ENCODE measurements at places on chromosomes 16 and 17.

- H3K27me3 ChIP-seq, result peaks cover 34% of the 10 kb centered on the region
- peak overlapping the region; percentile 69 for H3K27ac ChIP-seq
- peaks cover 12% of the 10 kb centered on the region for H3K4me1 ChIP-seq
- H3K4me3 ChIP-seq, result peak overlapping the region; percentile 72
Observed at GRCh38 chr16:30009990-30010843, 610 bp downstream of the DOC2A start.

DNA sequence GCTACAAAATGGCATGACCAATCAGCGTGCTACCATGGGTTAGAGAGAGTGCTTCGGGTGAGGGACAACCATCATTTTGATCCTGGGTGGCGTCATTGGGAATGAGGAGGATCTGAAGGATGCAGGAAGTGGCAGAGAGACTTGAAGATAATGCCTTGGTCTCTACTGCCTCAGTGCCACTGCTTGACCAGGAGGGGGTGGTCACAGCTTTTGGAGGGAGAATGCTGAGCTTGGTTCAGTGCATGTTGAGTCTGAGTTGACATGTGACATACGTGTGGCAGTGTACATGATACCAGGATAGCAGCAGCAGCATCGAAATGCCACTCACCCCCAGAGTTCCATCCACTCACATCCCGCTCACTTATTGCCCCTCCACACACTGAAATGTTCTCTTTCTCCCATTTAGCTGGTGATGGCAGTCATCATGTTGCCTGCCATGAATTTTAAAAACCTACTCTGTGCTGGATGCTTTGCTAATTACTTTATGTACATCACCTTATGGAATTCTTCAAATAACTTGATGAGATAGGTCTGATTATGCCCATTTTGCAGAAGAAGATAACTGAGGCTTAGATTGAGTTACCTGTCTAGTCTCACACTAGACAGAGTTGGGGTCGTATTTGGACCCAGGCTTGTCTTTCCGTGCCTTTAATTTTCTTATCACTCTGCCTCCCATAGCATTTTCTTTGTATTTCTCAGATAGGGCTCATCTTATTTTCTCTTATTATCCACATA is 36.7 kb downstream of the ARSG start:
- H3K27me3 ChIP-seq, result no peaks in the 10 kb centered on the region
- peaks cover 6% of the 10 kb centered on the region for H3K36me3 ChIP-seq
- no peak overlapping the region for H3K27ac ChIP-seq
- DNase-seq, result no peak
- H3K4me3 ChIP-seq, result no peak overlapping the region

GRCh38 chr16:81779536-81780320 is 637 bp downstream of the PLCG2 start:
- H3K27ac ChIP-seq, result peak overlapping the region; percentile 33
- peak; percentile 40 for DNase-seq
- H3K4me1 ChIP-seq, result peaks cover 10% of the 10 kb centered on the region
- H3K4me3 ChIP-seq, result peak overlapping the region; percentile 80

GRCh38 chr17:40958086-40958953 is 8.4 kb downstream of the KRT39 start:
- H3K27ac ChIP-seq, result no peak overlapping the region
- no peaks in the 10 kb centered on the region for H3K36me3 ChIP-seq
- DNase-seq, result no peak
- H3K4me3 ChIP-seq, result no peak overlapping the region

DNA sequence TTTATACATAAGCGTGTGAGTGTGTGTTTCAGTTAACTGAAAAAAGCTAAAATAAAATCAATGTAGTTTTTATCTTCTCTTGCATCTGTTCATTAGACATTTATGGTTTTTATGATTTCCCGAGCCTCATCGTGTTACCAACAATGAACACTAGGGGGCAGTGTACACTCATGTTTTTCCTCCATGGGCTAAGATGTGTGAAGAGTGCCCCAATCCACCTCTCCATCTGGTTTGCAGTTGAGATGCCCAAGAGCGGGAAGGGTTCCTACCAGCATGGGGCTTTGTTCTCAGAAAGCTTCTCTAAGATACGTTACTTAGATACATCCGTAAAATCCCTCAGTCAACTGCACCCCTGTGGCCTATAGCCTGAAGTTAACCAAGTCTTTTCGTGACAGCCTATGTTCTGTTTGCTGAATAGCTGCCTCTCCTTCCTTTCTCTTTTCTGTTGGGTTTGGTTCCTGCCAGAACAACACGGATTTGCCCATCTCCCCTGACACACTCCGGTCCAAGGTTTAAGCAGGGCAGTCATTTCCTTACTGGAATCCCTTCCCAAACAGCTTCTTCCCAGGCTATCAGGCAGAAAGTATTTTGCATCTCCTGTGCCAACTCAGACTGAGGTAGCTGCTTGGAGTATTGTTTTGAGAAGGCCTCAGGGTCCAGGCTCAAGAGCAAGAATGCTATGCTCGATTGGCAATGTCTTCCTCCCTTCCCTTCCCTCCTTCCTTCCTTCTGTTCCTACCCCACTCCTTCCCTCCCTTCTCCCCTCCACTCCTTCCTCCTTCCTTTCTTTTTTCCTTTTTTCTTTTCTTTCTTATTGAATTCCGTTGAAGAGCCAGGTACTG is 12.9 kb upstream of the ELAC2 start:
- peaks cover 6% of the 10 kb centered on the region for H3K4me1 ChIP-seq
- no peak overlapping the region for H3K27ac ChIP-seq
- no peak overlapping the region for H3K4me3 ChIP-seq

GRCh38 chr17:27945333-27945616 is 52.1 kb upstream of the LYRM9 start:
- H3K4me1 ChIP-seq, result no peaks in the 10 kb centered on the region
- DNase-seq, result no peak
- H3K36me3 ChIP-seq, result no peaks in the 10 kb centered on the region
- H3K27me3 ChIP-seq, result no peaks in the 10 kb centered on the region
- no peak overlapping the region for H3K27ac ChIP-seq

GRCh38 chr16:53600126-53600525 is 97.1 kb upstream of the AKTIP start:
- peaks cover 18% of the 10 kb centered on the region for H3K36me3 ChIP-seq
- no peak overlapping the region for H3K4me3 ChIP-seq
- DNase-seq, result no peak
- H3K4me1 ChIP-seq, result no peaks in the 10 kb centered on the region
- no peak overlapping the region for H3K27ac ChIP-seq

DNA sequence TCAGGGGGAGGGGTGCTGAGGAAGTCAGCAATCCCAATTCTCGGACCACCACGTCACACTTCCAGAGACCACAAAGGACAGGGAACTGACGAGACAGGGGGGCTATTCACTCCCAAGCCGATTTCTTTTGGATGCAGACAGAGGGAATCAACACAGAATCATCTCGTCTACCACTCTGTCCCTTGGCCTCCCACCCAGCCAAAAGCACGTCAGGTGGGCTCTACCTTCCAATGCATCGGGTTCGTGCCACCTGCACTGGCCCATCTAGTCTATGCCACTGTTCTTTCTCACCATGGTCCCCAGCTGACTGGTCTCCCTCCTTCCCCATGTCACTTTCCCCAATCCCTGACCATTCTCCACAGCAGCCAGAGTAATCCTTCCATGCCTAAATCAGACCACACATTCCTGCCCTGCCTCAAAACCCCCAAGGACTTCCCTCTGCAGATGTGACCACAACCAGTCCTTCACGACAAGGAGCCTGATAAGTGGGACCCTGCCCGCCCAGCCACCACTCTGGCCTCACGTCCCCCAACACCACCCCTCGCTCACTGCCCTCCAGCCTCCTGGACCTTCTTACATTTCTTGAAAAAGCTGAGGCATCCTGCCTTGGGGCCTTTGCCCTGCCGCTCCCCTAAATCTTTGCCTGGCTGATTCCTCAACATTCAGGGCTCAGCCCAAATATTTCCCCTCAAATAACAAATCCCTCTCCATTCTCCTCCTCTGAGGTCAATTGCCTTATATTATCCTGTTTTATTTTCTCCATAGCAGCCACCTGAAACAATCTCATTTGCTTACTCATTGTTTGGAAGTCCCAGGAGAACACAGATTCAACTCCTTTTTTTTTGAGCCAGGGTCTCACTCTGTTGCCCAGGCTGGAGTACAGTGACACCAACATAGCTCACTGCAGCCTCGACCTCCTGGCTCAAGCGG is 70.4 kb downstream of the IL21R start:
- peaks cover 97% of the 10 kb centered on the region for H3K36me3 ChIP-seq
- H3K4me3 ChIP-seq, result no peak overlapping the region
- no peaks in the 10 kb centered on the region for H3K27me3 ChIP-seq
- no peaks in the 10 kb centered on the region for H3K4me1 ChIP-seq
- H3K27ac ChIP-seq, result peak overlapping the region; percentile 1

DNA sequence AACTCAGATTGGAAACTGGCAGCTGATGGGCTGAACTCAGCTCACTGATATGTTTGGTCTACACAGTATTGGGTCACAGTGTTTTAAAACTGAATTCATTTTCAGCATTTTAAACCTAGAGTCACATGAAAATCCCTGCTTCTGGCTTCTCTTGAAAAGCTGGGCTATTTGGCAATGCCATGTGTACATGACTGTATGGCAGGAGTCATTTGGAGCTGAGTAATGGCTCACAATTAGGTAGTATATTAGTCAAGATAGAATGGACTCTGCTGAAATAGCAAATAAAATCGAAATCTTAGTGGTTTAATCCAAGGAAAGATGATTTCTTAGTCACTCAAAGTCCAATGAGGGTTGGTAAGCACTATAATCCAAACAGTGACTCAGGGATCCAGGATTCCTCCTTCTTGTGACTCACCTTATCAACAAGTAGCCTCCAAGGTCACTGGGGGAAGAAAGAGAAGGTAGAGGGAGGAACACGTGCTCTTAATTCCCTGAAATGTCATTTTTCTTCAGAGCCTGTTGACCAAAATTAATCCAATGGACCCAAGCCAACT is 13.9 kb upstream of the PMP22 start:
- H3K27ac ChIP-seq, result no peak overlapping the region
- DNase-seq, result no peak
- H3K36me3 ChIP-seq, result no peaks in the 10 kb centered on the region
- H3K4me3 ChIP-seq, result no peak overlapping the region
- peaks cover 11% of the 10 kb centered on the region for H3K4me1 ChIP-seq
- H3K27me3 ChIP-seq, result peaks cover 54% of the 10 kb centered on the region

DNA sequence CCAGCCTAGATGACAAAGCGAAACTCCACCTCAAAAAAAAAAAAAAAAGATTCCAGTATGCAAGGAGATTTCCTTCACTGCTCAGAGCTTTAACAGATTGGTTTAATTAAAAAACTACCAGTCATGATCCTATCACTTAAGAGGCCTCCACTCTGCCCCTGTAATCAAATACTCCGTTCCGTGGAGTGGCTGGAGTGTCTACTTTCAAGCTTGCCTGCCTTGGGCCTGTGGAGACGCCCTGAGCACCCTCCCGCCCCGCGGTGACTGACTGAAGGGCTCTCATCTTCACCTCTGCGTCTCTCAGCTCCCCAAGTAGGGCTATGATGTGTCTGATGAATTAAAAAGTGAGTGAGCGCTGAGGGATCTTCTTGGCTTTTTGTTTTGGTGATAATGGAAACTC is 25.3 kb upstream of the TRPV3 start:
- no peak overlapping the region for H3K4me3 ChIP-seq
- DNase-seq, result no peak

DNA sequence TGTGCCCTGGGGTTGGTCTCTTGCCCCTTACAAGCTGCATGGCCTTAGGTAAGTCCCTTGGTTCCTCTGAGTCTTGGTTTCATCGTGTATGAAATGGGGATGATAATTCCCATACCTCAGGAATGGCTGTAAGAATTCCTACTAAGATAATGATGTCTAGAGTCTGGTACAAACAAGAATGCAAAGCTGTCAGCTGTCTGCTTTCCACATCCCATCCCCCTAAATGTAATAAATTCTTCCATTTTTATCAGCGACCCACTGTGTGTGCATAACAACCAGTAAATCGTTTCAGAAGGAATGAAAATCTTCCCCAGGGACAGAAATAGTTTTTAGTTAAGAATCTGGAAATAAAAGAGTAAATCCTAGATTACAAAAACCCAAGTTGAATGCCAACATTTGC is 95.4 kb downstream of the CPPED1 start:
- DNase-seq, result no peak
- no peaks in the 10 kb centered on the region for H3K27me3 ChIP-seq
- H3K4me3 ChIP-seq, result no peak overlapping the region
- H3K4me1 ChIP-seq, result no peaks in the 10 kb centered on the region
- no peak overlapping the region for H3K27ac ChIP-seq

GRCh38 chr16:27346819-27347218 is 33.0 kb downstream of the IL4R start:
- H3K36me3 ChIP-seq, result peaks cover 98% of the 10 kb centered on the region
- peak overlapping the region; percentile 79 for H3K27ac ChIP-seq
- H3K4me3 ChIP-seq, result no peak overlapping the region
- H3K27me3 ChIP-seq, result no peaks in the 10 kb centered on the region
- DNase-seq, result no peak
- peaks cover 22% of the 10 kb centered on the region for H3K4me1 ChIP-seq

DNA sequence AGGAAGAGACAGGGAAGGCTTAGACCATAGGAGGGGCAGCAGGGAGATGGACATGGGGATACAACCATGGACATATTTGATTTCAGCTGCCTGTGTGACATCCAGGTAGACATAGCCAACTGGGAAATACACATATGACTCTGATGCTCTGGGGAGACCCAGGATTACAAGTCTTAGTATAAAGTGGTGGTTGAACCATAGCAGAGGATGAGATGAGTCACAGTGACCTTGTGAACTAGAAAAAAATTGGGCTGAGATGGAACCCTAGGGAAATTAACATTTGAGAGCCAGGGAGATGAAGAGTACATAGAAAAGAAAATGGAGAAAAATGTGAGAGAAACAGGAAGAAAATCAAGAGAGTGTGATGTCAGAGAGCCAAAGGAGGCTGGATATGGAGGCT is 10.2 kb downstream of the MARCHF10 start:
- H3K27me3 ChIP-seq, result peaks cover 55% of the 10 kb centered on the region
- no peak overlapping the region for H3K4me3 ChIP-seq
- no peak for DNase-seq

GRCh38 chr16:22232277-22233036 is 26.4 kb downstream of the EEF2K start:
- peak; percentile 35 for DNase-seq
- H3K36me3 ChIP-seq, result peaks cover 70% of the 10 kb centered on the region
- no peak overlapping the region for H3K4me3 ChIP-seq

- H3K27me3 ChIP-seq, result no peaks in the 10 kb centered on the region
- no peak overlapping the region for H3K4me3 ChIP-seq
- H3K36me3 ChIP-seq, result no peaks in the 10 kb centered on the region
- no peak for DNase-seq
- H3K27ac ChIP-seq, result no peak overlapping the region
Observed at GRCh38 chr17:70215656-70216055, 46.3 kb downstream of the KCNJ2 start.

DNA sequence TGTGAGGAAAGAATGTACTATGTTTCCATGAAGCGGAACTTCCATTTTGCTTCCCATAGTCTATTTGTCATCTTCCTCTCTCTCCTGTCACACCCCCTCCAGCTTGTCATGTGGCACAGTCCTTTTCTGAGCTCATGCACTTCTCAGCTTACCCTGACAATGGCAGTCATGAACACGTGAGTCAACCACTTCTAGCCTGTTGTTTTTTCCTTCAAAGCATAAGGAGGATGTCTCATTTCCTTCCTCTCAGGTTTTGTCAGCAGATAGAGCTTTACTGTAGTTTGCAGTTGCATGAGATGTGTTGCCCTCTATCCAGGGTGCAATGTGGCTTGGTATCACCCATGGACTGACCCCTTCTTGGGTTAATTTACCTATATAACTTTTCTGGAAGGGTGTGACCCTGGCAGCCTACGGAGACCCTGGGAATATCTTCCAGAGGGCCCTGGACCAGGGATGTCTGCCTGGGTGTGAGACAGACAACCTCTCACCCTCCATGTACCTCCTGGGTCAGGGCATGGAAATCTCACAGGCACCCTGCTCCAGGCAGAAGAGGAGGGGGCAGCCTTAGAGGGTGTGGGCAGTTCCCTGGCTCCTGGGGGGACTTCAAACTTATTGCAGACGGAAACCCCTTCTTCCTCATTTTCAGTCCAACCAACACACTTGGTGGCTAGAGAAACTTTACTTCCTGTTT is 4.0 kb upstream of the ZNF267 start:
- H3K27me3 ChIP-seq, result no peaks in the 10 kb centered on the region
- H3K27ac ChIP-seq, result peak overlapping the region; percentile 98
- H3K36me3 ChIP-seq, result peaks cover 10% of the 10 kb centered on the region
- peaks cover 54% of the 10 kb centered on the region for H3K4me1 ChIP-seq
- peak; percentile 74 for DNase-seq

Measured in activated T-cell treated with anti-CD3 and anti-CD28 coated beads, Interleukin-2, amount 50 U/mL, for 24 hours (primary cell).